ENCODE measurements at places on chromosomes 7 and 10. TPM values are rescaled to one million over a fixed set of nuclear protein-coding genes. Genes with fewer than 3 reads are reported as not detected.

SERPINE1 gene
- 260 TPM for total RNA-seq

LBX1 gene
- total RNA-seq = not detected

ANKRD1 gene
- 2.6 TPM for total RNA-seq

NME8 gene
- total RNA-seq = not detected

TMEM176B gene
- total RNA-seq = not detected

SCIN gene
- under 0.01 TPM for total RNA-seq

POT1 gene
- 42.9 TPM for total RNA-seq
